Gastroesophageal sphincter (tissue), 4 donors: ENCODE measurements at places on chromosomes 7 and 10. TPM values are rescaled to one million over a fixed set of nuclear protein-coding genes. Genes with fewer than 3 reads are reported as not detected.

Gene CXCL12
- 48.1 TPM for total RNA-seq

Gene FZD1
- total RNA-seq, result 15.4 TPM

Gene ANLN
- 16.9 TPM for total RNA-seq

DNA sequence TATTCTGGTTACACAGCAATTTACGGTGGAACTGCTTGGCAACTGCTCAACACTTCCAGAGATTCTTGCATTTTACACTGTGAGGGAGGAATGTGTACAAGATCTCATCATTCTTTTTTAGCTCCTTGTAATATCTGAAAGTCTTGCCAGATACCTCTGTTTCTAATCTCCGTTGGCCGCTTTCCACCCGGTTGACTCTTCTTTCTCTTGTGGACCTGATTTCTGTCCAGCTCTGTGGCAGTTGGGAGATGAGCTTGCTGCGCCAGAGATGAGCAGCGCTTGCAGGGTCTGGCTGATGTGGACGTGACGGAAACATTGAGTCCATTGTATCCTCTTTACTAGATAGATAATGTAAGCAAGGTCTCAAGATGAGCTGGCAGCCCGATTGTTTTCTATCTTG is 27.6 kb downstream of the SPAG6 start:
- ATAC-seq, result no peak

Gene NPFFR1
- 0.04 TPM for total RNA-seq

- ATAC-seq, result no peak
These were observed 3.4 kb downstream of the PHYH start for GRCh38 chr10:13296476-13296875.

Gene ANXA8
- total RNA-seq, result 7.3 TPM

DNA sequence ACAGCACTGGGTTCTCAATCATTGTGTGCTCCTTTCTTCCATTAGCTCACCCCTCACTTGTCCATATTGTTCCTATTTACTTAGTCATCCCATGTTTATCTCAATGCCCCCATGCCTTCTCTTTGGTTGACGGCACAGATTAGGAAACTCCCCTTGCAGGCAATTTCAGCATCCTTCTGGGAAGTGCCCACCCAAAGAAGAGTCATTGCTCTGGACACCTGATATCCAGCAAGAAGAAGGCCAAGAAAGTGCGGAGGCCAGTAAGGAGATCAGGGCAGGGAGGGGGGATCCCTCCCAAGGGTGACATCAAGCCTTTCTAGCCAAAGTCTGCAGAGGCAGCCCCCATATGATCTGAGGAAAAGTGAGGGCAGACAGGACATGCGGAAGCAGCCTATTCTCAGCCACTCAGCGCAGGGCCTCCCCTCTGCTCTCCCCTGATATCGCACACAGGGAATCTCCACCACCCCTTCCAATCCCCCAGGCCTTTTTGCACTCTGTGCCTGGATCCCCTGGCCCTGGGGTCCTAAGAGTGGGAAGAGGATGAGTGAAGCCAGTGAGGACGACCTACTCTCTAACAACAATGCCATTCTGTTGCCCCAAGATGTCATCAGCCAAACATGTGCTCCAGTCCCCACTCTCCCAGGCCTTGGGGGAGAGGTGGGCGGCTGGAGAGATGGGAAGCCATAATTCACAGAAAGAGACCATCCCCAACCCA is 1.8 kb downstream of the TRPV6 start:
- ATAC-seq, result no peak

Gene CRYGN
- not detected for total RNA-seq

DNA sequence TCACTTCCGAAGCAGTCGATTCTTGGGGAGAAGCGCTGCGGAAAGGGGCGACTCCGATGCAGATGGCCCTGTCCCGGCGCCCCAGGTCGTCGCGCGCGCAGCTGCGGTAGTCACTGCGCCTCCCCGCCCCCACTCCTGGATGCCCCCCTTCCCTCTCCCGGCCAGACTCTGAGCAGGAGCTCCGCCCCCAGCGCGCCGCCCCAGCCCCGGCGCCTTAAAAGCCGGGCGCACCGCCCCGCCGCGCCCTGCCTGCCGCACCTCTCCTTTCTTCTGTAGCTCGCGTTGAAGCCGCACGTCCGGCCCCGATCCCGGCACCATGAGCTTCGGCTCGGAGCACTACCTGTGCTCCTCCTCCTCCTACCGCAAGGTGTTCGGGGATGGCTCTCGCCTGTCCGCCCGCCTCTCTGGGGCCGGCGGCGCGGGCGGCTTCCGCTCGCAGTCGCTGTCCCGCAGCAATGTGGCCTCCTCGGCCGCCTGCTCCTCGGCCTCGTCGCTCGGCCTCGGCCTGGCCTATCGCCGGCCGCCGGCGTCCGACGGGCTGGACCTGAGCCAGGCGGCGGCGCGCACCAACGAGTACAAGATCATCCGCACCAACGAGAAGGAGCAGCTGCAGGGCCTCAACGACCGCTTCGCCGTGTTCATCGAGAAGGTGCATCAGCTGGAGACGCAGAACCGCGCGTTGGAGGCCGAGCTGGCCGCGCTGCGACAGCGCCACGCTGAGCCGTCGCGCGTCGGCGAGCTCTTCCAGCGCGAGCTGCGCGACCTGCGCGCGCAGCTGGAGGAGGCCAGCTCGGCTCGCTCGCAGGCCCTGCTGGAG is at the start of gene INA:
TSS of gene INA (plus strand) at position 243 of the 817 bp plus-strand sequence. CDS start at position 317, 74 bp downstream.
- ATAC-seq, result no peak

- no peak for ATAC-seq
These were observed 1.7 kb upstream of the CLIP2 start for GRCh38 chr7:74287303-74288033.

Gene CYP2W1
- total RNA-seq, result not detected

- no peak for ATAC-seq
These were observed 7.8 kb downstream of the NODAL start for GRCh38 chr10:70433581-70434280.

GRCh38 chr10:111037858-111038257 is 39.0 kb upstream of the ADRA2A start:
- no peak for ATAC-seq

DNA sequence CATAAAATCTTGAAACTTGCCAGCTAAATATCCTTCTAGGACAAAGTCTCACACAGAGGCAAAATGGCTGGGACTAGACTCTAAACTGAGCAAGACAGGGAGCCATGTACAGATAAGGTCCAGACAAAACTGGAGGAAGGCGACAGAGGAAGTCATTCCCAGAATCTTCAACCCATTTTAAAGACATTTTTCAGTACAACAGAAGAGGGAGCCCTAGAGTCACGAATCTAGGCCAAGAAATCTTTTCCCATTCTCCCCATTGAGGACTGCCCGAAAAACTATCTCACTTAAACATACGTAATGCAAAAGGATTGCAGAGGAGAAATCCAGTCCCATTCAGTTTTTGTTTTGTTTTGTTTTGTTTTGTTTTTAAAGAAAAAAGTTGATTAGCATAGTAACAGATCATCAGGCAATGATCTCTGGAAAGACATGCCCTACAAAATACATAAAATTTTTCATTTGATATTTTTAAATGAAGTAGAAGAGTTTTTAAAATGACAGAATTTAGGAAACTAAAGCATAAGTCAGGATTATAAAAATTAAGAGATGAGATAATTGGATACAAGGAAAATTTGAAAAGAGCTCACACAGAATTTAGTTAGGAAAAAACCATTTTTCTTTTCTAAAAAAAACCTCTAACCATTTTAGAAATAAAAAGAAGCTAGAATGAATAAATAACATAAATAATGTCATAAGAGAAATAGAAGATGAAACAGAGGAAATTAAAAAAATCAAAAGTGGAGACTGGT is 16.9 kb upstream of the PRF1 start:
- ATAC-seq, result no peak

DNA sequence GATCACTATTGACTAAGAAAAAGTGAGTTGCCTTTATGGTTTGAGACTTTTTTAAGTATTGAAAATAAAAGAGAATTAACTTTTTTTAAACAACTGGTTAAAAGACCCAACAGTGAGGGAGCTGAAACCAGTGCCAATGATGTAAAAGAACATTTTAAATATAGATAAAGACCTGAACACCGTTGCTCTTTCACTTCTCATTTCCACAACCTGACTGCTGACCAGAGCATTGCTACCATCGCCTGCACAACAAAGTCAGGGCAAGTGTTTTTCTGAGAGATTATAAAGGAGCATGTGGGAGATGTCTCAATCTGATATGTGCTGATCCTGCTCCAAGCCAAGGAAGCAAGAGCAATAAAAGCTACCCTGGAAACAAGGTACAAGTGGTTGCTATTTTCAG is 34.7 kb downstream of the IMMP2L start:
- ATAC-seq, result no peak

Gene TDRD1
- total RNA-seq, result not detected

DNA sequence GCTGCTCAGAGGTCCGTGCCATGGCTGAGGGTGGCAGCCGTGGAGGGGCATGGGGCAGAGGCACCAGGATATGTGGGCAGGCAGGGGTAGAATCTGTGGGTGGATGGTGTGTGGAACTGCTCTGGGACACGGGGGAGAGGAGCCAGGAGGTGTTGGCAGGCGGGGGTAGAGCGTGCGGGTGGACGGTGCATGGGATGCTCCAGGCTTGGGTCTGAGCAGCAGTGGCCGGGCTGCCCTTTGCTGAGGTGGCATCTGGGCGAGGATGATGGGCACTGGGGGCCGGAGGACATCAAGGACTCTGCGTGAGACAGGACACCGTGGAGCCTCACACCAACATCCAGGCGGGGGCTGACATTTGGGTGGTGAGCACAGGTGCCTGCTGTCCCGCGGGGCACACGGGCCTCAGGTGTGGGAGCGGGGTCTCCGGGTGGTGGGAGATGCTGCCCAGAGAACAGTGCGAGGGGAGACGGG is 46.2 kb downstream of the JAKMIP3 start:
- ATAC-seq, result no peak

- no peak for ATAC-seq
These were observed 12.7 kb downstream of the FAM241B start for GRCh38 chr10:69642747-69643146.

Gene AOC1
- total RNA-seq, result 0.69 TPM

DNA sequence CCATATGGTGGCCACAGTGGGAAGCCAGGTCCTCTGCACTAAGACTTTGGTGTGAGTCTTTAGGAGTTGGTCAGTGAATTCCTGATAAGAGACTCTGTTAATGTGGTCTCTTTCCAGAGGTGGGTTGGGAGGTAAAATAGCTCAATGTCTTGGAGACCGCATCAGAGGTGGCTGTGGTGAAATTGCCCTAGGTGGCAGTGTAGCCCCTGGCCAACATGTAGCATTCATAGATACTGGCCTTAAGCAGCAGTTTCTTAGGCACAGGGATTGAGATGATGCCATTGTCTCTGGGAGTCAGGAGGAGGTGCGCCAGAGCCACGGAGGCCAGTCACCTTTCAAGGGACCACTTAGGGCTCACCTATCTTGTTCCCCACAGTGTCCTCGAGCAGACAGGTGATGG is 202.8 kb downstream of the CREB5 start:
- no peak for ATAC-seq

- ATAC-seq, result no peak
These were observed 50.6 kb downstream of the PARD3 start for GRCh38 chr10:34764472-34764946.

DNA sequence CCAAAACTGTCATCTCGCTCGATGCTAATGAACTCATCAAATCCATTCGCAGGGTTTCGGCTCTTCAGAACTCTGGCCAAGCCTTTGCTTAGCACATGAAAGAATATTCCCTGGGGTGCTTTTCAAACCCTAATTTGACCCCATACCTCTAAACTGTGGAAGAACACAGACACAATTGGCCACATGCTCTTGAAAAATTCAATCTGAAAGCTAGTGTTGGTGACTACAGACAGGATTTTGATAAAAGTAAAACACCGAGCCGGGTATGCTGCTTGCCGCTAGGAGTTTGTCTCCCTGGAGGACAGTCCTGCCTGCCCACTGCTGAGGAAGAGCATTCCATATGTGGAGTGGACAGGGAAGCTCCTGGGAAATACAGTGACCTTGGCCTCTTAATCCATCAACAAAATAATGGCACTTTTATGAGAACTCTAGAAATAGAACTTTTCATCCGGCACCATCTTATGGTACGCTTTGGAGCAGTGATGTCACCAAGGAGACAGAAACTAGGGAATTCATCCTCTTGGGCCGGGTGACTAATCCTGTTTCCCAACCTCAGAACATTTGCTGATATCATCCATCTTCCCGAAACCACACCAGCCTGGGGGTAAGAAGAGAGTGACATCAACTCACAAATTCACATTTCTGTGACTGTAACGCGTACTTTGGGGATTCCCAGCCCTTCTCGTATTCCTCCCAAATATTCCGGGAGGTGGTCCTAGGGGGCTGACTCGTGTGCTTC is 34.2 kb downstream of the MTURN start:
- peak; percentile 21 for ATAC-seq

- no peak for ATAC-seq
These were observed 48.5 kb upstream of the AQP1 start for GRCh38 chr7:30862995-30863705.

Gene ELN
- total RNA-seq, result 455 TPM

- peak; percentile 44 for ATAC-seq
These were observed 7.0 kb upstream of the GBX1 start for GRCh38 chr7:151174246-151175046.

DNA sequence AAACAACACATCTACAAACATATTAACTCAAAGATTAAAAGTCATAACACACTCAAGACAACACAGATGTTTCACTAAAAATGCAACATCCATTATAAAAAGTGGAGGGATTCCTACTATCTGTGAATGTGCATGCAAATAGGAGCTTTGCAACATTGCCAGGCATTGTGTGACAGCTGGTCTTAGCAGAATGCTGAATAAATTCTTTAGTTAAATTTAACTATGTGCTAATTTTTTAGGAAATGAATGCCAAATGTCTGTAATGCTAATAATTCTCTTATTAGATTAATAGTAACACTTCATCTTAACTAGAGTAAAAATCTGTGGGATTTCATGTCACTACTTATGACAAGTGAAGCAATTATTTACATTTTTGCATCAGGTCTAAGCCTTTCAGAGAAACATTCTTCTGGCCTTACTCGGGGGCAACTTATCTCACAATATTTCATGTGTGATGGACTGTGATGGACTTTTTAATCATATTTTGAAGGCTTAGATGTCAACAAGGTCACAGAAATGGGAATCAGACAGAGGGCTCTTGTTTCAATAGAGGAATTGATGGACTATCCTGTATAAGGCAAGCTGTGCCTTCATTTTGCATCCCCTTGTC is 524.6 kb upstream of the KCND2 start:
- ATAC-seq, result no peak

GRCh38 chr7:130822642-130823041 is 88.6 kb upstream of the KLF14 start:
- ATAC-seq, result no peak

- ATAC-seq, result no peak
These were observed 54.0 kb downstream of the CH25H start for GRCh38 chr10:89153116-89153515.

DNA sequence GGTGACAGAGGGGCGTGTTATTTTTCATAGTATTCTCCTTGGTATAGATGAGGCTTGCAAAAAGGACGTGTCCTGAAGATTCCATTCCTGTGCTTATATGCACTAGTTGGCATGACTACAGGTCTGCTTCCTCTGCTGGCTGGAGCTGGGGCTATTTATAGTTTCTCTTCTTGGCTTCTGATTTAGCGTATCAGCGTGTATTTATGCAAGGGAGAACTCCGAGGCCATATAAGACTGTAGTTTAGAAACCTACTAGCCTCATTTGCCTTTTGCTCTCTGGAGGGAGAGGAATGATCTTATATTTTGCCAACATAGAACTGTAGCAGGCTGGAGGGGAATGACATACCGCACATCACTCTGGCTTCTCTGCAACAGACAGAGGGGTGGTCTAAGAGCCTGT is 39.7 kb downstream of the CACNB2 start:
- ATAC-seq, result peak; percentile 90

- ATAC-seq, result no peak
These were observed 134.4 kb upstream of the LYZL2 start for GRCh38 chr10:30763918-30764317.
